ENCODE measurements at places on chromosomes 2 and 18. TPM values are rescaled to one million over a fixed set of nuclear protein-coding genes. Genes with fewer than 3 reads are reported as not detected.

Gene REG3A
- not detected for total RNA-seq

Gene MREG
- 0.71 TPM for total RNA-seq

Gene POTEI
- total RNA-seq, result under 0.01 TPM

Gene ZEB2
- 39.4 TPM for total RNA-seq

Gene BOLL
- not detected for total RNA-seq

Gene ADRA2B
- total RNA-seq, result 0.09 TPM

Gene DIPK1C
- not detected for total RNA-seq

Gene EPC2
- 18.2 TPM for total RNA-seq

Gene NTSR2
- total RNA-seq, result not detected

Gene EPAS1
- total RNA-seq, result 42.0 TPM

Gene DSG4
- not detected for total RNA-seq

Gene PSD4
- total RNA-seq, result 3.4 TPM

Gene CEP76
- 12.0 TPM for total RNA-seq

Gene CHST9
- not detected for total RNA-seq

Gene SULT1C2
- total RNA-seq, result 0.83 TPM

Gene HOXD9
- 0.28 TPM for total RNA-seq

Gene FTCDNL1
- 1.00 TPM for total RNA-seq

Gene NXPH2
- total RNA-seq, result not detected

Gene ZBTB7C
- total RNA-seq, result under 0.01 TPM

Gene ACMSD
- under 0.01 TPM for total RNA-seq

Gene CASP8
- total RNA-seq, result 21.5 TPM

Gene CHRNG
- not detected for total RNA-seq

Gene FOXD4L1
- 0.09 TPM for total RNA-seq

Gene UCN
- total RNA-seq, result 0.14 TPM

Gene DPP4
- 251 TPM for total RNA-seq

Gene CCDC85A
- total RNA-seq, result 0.09 TPM

Gene TXNDC2
- under 0.01 TPM for total RNA-seq

Gene MIB1
- total RNA-seq, result 55.6 TPM

Gene GRP
- not detected for total RNA-seq

Gene PRSS56
- not detected for total RNA-seq

Gene ASB1
- total RNA-seq, result 24.0 TPM

Gene SKA1
- total RNA-seq, result 6.6 TPM

Gene ERFE
- total RNA-seq, result 7.3 TPM

Gene PAIP2B
- total RNA-seq, result 0.85 TPM

Gene TCF23
- not detected for total RNA-seq

Gene AQP12B
- total RNA-seq, result not detected

Gene ZCCHC2
- total RNA-seq, result 3.0 TPM

Gene SKOR2
- total RNA-seq, result not detected

Gene EGR4
- total RNA-seq, result not detected

Measured in smooth muscle cell of bladder (primary cell).